Type B pancreatic cell (in vitro differentiated cells): ENCODE measurements at places on chromosomes 3 and 15. TPM values are rescaled to one million over a fixed set of nuclear protein-coding genes. Genes with fewer than 3 reads are reported as not detected.

- H3K4me1 ChIP-seq: peaks cover 4% of the 10 kb centered on the region
- no peak for DNase-seq
- no peaks in the 10 kb centered on the region for H3K36me3 ChIP-seq
- no peak overlapping the region for H3K27ac ChIP-seq
- no peak overlapping the region for H3K4me3 ChIP-seq
Observed at GRCh38 chr15:77667338-77668234, 34.9 kb upstream of the LINGO1 start.

GRCh38 chr15:100847194-100847593 is 32.4 kb upstream of the ALDH1A3 start:
- DNase-seq: no peak
- H3K27ac ChIP-seq: no peak overlapping the region
- peaks cover 10% of the 10 kb centered on the region for H3K27me3 ChIP-seq
- H3K36me3 ChIP-seq: no peaks in the 10 kb centered on the region
- no peaks in the 10 kb centered on the region for H3K4me1 ChIP-seq

The ELL3 gene
- total RNA-seq: 4.1 and 9.8 TPM in 2 replicates

GRCh38 chr3:122691195-122691594 is 10.6 kb downstream of the PARP14 start:
- no peak overlapping the region for H3K4me3 ChIP-seq
- no peak for DNase-seq
- H3K4me1 ChIP-seq: peaks cover 5% of the 10 kb centered on the region
- no peaks in the 10 kb centered on the region for H3K27me3 ChIP-seq

DNA sequence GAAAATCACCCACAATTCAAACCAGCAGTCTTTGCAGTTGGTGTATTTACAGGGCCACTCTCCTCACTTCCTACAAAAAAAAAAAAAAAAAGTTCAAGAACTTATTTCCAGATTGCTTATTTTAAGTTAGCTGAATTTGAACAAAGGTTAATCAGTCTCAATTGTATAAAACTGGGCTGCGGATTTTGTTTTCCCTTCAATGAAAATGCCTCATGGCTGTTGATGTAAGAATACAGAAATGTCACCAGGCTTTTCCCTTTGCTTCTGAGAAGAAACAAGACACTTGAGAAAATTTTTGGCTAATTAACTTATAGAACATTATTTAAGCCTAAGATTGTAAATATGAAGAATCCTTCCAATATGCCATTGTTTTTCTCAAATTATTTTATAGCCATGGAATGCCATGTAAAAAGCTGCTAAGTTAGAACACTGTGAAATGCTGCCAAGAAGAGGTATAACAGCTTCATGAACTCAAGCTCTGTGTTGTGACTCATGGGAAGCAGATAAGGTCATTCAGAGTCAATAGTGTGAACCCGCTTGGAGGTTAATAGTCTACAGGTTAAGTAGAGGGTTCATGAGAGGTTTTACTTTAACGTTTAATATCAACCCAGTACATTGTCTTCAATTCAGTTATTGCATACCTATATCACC is 84.3 kb upstream of the ABI3BP start:
- no peaks in the 10 kb centered on the region for H3K36me3 ChIP-seq
- H3K4me3 ChIP-seq: no peak overlapping the region
- H3K27ac ChIP-seq: no peak overlapping the region
- H3K27me3 ChIP-seq: no peaks in the 10 kb centered on the region
- no peak for DNase-seq
- H3K4me1 ChIP-seq: no peaks in the 10 kb centered on the region
